A673 (cell line): ENCODE measurements at places on chromosomes 11 and 22. TPM values are rescaled to one million over a fixed set of nuclear protein-coding genes. Genes with fewer than 3 reads are reported as not detected.

PIK3IP1 gene
- 0.24 and 0.46 TPM in 2 replicates for total RNA-seq

DNA sequence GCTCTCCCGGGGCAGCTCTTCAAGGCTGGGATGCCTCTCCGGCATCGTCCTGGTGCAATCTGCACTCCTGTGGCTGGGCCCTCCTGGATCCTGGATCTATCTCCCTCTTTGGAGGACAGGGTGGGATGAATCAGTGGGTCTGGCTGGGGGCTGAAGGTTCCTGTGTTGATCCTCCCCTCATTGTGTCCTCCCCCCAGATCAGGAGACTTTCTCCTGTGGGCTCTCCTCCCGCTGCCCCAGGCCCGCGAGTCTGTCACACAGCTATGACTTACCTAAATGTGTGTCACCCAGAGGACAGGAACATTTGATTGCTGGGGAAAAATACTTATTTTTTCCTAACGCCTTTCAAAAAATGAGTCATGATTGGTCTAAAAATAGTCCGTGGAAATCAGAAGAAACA is 106.8 kb upstream of the NECTIN1 start:
- H3K4me3 ChIP-seq: no peak overlapping the region
- H3K4me1 ChIP-seq: no peaks in the 10 kb centered on the region
- H3K27ac ChIP-seq: no peak overlapping the region
- H3K36me3 ChIP-seq: no peaks in the 10 kb centered on the region
- H3K27me3 ChIP-seq: peaks cover 14% of the 10 kb centered on the region

- H3K4me3 ChIP-seq: no peak overlapping the region
- no peaks in the 10 kb centered on the region for H3K36me3 ChIP-seq
- H3K27me3 ChIP-seq: no peaks in the 10 kb centered on the region
- no peak overlapping the region for H3K27ac ChIP-seq
- no peak for DNase-seq
- H3K4me1 ChIP-seq: peaks cover 38% of the 10 kb centered on the region
Observed at GRCh38 chr11:87299041-87299481, 261.3 kb downstream of the TMEM135 start.

GRCh38 chr11:120532082-120532831 is 20.7 kb downstream of the GRIK4 start:
- no peak overlapping the region for H3K4me3 ChIP-seq
- DNase-seq: no peak
- peaks cover 10% of the 10 kb centered on the region for H3K27me3 ChIP-seq
- peaks cover 3% of the 10 kb centered on the region for H3K4me1 ChIP-seq
- H3K36me3 ChIP-seq: no peaks in the 10 kb centered on the region

- no peaks in the 10 kb centered on the region for H3K27me3 ChIP-seq
- no peaks in the 10 kb centered on the region for H3K36me3 ChIP-seq
- H3K4me1 ChIP-seq: no peaks in the 10 kb centered on the region
- H3K4me3 ChIP-seq: no peak overlapping the region
- no peak overlapping the region for H3K27ac ChIP-seq
- no peak for DNase-seq
Observed at GRCh38 chr11:1034001-1034400, 2.5 kb downstream of the MUC6 start.

DNA sequence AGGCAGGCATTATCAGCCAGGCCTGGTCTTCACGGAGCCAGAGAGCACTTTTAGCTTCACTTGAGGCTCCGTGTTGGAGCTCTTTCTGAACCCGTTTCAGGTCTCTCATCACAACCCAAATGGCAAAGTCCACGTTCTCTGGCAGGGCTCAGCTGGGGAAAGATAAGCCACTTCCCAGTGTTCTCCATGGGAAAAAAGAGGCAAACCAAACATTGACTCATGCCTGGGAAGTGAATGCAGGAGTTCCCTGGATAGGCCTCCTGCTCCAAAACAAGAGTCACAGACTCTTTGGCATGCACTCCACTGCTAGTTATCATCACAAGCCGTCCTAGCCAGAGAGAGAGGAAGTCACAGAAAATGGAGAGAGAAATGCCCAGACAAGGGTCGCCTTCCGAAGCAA is 11.6 kb downstream of the OPCML start:
- no peaks in the 10 kb centered on the region for H3K36me3 ChIP-seq
- no peak overlapping the region for H3K27ac ChIP-seq
- no peak for DNase-seq
- H3K4me3 ChIP-seq: no peak overlapping the region

- no peak overlapping the region for H3K27ac ChIP-seq
- no peaks in the 10 kb centered on the region for H3K4me1 ChIP-seq
- DNase-seq: no peak
- peaks cover 39% of the 10 kb centered on the region for H3K36me3 ChIP-seq
- no peak overlapping the region for H3K4me3 ChIP-seq
Observed at GRCh38 chr22:49903322-49904039, 14.8 kb downstream of the ALG12 start.

- H3K4me3 ChIP-seq: no peak overlapping the region
- H3K27ac ChIP-seq: no peak overlapping the region
- H3K4me1 ChIP-seq: peaks cover 15% of the 10 kb centered on the region
- H3K36me3 ChIP-seq: no peaks in the 10 kb centered on the region
Observed at GRCh38 chr11:26556582-26556981, 15.5 kb downstream of the MUC15 start.

DNA sequence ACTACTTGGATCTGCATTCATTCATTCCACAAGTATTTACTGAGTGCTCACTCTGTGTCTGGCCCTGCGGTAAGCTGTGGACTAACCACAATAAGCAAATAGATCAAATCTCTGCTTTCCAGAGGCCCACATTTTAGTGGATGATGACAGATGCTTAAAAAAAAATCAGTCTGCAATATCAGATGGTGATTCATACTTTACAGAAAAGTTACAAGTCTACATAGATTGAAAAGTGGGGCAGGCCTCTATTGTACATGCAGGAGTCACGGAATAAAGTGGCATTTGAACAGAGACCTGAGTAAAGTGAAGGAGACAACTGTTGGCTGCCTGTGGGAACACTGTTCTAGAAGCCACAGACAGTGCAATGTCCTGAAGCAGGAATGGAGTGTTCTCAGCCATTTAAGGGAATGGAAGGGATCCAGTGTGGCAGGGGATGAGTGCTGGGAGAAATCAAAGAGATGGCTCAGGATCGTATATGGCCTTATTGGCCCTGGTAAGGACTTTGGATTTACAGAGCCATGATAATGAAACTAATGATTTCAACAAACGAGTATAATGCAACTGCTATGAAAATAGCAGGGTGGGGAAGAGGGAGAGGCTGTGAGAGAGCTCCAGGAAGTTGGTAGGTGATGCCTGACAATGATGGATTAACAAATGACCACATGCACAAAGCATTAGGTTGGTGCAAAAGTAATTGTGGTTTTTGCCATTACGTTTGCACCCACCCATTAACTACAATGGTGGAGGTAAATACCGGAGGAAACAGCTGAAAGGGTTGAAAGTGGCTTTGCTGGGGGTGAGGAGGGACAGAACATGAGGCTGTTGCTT is 31.1 kb downstream of the TMEM45B start:
- H3K27ac ChIP-seq: no peak overlapping the region
- DNase-seq: no peak
- no peaks in the 10 kb centered on the region for H3K27me3 ChIP-seq
- no peak overlapping the region for H3K4me3 ChIP-seq
- no peaks in the 10 kb centered on the region for H3K4me1 ChIP-seq

DNA sequence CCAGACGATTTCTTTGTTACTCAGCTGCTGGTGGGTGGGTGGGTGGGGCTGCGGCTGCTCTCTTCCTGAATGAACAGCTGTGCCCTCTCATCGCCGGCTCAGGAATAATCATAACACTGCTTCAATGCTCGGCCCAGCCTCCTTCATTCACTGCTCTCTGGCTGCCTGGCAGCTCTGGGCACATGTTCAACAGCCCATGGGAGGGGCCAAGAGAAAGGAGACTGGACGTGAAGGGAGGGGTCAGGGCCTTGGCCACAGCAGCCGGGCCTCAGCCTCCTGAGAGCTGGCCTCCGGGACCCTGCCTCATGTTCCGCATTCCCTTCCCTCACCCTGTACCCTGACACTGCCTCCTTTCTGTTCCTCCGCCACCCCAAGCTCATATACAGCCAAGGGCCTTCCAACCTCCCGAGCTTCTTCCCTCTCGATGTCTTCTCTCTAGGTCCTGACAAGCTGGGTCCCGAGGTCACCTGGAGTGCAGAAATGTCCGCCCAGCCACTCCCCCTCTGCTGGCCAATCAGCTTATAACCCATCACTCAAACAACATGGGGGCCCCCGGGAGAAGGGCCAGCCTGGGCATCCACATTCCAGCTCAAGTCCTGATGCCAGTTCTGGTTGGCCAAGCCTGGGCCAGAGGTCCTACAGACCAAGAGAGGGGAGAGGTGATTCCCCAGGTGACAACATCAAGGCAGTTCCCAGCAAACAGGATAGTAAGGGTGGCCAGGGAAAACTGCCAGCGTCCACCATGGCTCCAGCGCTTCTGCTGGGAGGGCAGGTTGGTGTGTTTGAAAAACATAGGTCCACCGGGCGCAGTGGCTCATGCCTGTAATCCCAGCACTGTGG is 3.2 kb upstream of the CSDC2 start:
- peak; percentile 72 for DNase-seq
- peaks cover 26% of the 10 kb centered on the region for H3K4me1 ChIP-seq
- H3K27ac ChIP-seq: peak overlapping the region; percentile 58
- no peak overlapping the region for H3K4me3 ChIP-seq

GRCh38 chr22:38762551-38762983 is 6.8 kb upstream of the SUN2 start:
- H3K27me3 ChIP-seq: no peaks in the 10 kb centered on the region
- peaks cover 54% of the 10 kb centered on the region for H3K4me1 ChIP-seq
- H3K27ac ChIP-seq: peak overlapping the region; percentile 27
- no peak overlapping the region for H3K4me3 ChIP-seq
- no peaks in the 10 kb centered on the region for H3K36me3 ChIP-seq

GRCh38 chr11:83285771-83286528 is at the start of gene CCDC90B:
Gene CCDC90B, minus strand, starts transcription at chr11:83286367. Its CDS starts 395 bp downstream, at chr11:83285972.
- no peaks in the 10 kb centered on the region for H3K27me3 ChIP-seq
- peaks cover 33% of the 10 kb centered on the region for H3K4me1 ChIP-seq
- peak; percentile 100 for DNase-seq
- peak within 1 kb of the TSS; percentile 94 for H3K27ac ChIP-seq

- H3K36me3 ChIP-seq: no peaks in the 10 kb centered on the region
- DNase-seq: no peak
- H3K4me3 ChIP-seq: no peak overlapping the region
- H3K4me1 ChIP-seq: peaks cover 13% of the 10 kb centered on the region
- H3K27ac ChIP-seq: no peak overlapping the region
Observed at GRCh38 chr22:40595497-40596234, 40.9 kb downstream of the MRTFA start.

DNA sequence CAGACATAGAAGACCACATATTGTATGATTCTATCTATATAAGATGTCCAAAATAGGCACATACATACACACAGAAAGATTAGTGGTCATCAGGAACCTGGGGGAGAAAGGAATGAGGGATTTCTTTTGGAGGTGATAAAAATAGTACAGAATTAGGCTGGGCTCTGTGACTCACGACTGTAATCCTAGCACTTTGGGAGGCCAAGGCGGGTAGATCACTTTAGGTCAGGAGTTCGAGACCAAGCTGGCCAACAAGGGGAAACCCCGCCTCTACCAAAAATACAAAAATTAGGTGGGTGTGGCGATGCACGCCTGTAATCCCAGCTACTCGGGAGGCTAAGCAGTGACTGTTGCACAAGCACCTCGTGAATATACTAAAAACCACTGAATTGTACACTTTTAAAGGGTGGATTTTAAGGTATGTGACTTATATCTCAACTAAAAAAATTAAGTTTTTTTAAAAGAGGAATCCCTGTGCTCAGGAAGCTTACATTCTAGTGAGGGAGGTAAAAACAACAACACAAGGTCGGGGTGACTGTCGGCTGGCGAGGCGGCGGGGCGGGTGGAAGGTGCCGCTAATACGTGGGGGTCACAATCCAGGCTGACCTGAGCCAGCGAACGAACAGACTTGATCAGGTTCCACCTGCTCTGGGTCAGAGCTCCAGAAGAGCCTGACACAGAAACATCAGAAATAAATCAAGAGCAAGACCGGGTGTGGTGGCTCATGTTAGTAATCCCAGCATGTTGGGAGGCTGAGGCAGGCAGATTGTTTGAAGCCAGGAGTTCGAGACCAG is 25.3 kb upstream of the TESMIN start:
- no peaks in the 10 kb centered on the region for H3K4me1 ChIP-seq
- no peaks in the 10 kb centered on the region for H3K36me3 ChIP-seq
- H3K27ac ChIP-seq: no peak overlapping the region
- H3K4me3 ChIP-seq: no peak overlapping the region
- no peak for DNase-seq

- no peak overlapping the region for H3K4me3 ChIP-seq
- DNase-seq: no peak
- H3K36me3 ChIP-seq: peaks cover 2% of the 10 kb centered on the region
- H3K27me3 ChIP-seq: no peaks in the 10 kb centered on the region
- peaks cover 2% of the 10 kb centered on the region for H3K4me1 ChIP-seq
Observed at GRCh38 chr11:111729831-111730311, 36.3 kb downstream of the PPP2R1B start.
